ENCODE measurements at places on chromosomes 1 and 21.
A peak's percentile ranks its signal among the peaks of the same experiment; 100 is the strongest.

DNA sequence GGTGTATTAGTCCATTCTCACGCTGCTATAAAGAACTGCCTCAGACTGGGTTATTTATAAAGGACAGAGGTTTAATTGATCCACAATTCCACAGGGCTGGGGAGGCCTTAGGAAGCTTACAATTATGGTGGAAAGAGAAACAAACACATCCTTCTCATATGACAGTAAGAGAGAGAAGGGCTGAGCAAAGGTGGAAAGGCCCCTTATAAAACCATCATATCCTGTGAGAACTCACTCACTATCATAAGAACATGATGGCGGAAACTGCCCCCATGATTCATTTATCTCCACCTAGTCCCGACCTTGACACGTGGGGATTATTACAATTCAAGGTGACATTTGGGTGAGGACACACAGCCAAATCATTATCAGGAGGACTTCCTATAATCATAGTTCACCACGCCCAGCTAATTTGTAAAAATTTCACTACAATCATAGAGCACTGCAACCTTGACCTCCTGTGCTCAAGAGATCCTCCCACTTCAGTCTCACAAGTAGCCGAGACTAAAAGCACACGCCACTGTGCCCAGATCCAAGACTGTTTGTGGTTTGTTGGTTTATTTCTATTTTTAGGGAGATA, 164.9 kb downstream of the RERE start:
- H3K27ac ChIP-seq = no peak overlapping the region
- no peak overlapping the region for H3K4me3 ChIP-seq
- no peaks in the 10 kb centered on the region for H3K4me1 ChIP-seq
- no peak for DNase-seq

DNA sequence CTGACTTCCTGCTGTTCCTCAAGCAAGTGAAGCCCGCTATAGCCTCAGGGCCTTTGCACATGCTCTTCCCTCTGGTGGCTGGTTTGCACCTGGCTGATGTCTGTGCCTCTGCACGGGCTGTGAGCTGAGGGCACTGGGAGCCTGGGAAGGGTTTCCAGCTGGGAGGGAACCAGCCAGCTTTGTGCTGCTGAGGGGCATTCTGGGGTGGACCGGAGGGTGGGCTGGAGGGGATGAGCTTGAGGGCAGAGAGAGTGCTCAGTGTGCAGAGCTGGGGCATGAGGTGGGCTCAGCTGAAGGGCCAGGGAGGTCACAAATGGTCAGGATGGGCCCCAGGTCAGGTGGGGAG, 305.7 kb downstream of the MATN1 start:
- no peak for DNase-seq
- no peaks in the 10 kb centered on the region for H3K36me3 ChIP-seq
- no peak overlapping the region for H3K27ac ChIP-seq
- H3K4me1 ChIP-seq = peaks cover 3% of the 10 kb centered on the region
- H3K27me3 ChIP-seq = no peaks in the 10 kb centered on the region
- peak overlapping the region; percentile 11 for H3K4me3 ChIP-seq

DNA sequence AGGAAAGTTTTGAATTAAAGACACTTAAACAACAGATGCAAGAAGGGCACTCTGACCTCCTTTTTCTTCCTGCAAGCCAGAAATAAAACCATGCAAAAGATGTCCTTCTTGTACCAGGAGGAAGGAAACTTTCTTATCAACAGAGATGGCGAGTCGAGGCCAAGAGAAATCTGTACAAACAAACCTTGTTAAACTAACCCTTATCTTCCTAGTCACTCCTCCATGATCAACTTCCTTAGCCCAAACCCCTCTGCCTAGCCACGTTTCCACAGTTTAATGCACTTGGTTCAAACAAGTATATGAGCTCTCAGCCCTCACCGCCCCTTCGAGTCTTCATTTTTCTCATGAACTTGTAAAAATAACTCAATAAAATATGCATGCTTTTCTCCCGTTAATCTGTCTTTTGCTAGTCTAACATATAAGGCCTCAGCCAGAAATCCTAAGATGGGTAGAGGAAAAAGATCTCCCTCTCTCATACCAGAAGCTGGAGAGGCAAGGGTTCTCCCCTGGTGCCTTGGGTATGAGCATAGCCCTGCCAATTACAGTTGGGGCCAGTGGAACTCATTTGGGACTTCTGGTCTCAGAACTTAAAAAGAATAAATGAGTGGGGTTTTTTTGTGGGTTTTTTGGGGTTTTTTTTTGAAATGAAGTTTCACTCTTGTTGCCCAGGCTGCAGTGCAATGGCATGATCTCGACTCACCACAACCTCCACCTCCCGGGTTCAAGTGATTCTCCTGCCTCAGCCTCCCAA, 141.7 kb upstream of the SOD1 start:
- no peak overlapping the region for H3K4me3 ChIP-seq
- no peaks in the 10 kb centered on the region for H3K36me3 ChIP-seq
- H3K4me1 ChIP-seq = no peaks in the 10 kb centered on the region
- no peak for DNase-seq

- no peaks in the 10 kb centered on the region for H3K4me1 ChIP-seq
- no peaks in the 10 kb centered on the region for H3K36me3 ChIP-seq
- H3K4me3 ChIP-seq = no peak overlapping the region
- no peak overlapping the region for H3K27ac ChIP-seq
- DNase-seq = no peak
These were observed 240.6 kb downstream of the BRINP2 start for GRCh38 chr1:177411381-177411780.

GRCh38 chr1:80632284-80632683, 1168.5 kb upstream of the ADGRL2 start:
- no peak for DNase-seq
- H3K27me3 ChIP-seq = no peaks in the 10 kb centered on the region
- H3K4me1 ChIP-seq = no peaks in the 10 kb centered on the region
- H3K4me3 ChIP-seq = no peak overlapping the region

DNA sequence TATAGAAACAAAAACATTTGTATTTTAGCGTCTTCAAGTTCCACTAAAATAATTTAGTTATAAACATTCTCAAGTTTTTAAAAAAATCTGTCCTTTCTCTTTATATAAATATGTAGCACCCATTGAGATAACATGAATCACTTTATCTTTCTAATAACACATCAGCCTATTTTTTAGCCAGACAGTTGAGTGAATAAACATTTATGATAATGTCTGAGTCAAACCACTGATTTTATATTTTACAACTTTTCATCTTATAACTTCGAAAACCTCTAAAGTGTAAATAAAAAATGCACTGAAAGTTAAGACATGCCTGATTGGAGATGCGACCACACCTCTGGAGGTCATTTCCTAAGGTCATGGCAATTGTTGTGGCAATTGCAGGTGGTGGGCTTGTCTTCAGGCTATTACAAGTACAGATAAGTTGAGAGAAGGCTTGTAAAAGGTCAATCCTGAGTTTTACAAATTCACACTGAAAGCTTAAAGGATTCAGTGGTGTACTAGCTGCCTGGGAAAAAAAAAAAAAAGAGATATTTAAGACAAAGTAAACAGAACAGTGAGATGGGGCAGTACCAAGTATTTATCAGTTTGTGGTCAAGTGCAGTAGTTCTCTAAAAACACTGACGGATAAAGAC, 67.0 kb downstream of the INTS7 start:
- H3K4me1 ChIP-seq = no peaks in the 10 kb centered on the region
- H3K4me3 ChIP-seq = no peak overlapping the region
- no peak for DNase-seq
- H3K36me3 ChIP-seq = no peaks in the 10 kb centered on the region
- no peaks in the 10 kb centered on the region for H3K27me3 ChIP-seq
- no peak overlapping the region for H3K27ac ChIP-seq

DNA sequence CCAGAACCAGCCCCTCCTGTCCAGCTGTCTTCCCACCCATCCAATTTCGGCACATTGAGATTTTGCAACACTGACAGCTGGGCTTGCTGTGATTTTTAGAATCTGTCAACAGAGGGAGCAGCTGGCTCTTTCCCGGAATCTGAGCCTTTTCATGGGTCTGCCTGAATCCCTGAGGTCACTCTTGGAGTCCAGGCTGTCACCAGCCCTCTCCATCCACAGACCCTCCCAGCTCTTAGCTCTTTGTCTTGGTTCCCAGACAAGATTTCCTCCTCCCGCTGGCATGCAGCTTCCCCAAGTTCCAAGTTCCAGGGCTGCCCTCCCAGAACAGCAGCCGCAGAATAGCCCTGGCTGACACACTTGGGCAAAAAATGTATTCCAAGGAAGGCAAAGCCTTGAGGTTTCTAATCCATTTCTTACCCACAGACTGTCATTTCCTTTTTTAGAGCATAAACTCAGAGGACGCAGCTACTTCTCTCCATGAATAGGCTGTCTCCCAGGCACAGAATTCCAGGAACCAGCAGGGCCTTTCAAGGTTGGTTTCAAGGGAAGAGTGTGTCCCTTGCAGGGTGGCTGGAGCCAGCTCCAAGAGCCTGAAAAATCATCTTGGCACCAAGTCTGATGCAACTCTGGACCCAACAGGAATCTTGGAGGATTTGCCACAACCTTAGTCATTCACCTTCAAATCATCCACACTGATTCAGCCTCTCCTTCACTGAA, 7.1 kb upstream of the TMEM61 start:
- H3K27me3 ChIP-seq = no peaks in the 10 kb centered on the region
- H3K36me3 ChIP-seq = no peaks in the 10 kb centered on the region
- H3K4me3 ChIP-seq = no peak overlapping the region
- peaks cover 10% of the 10 kb centered on the region for H3K4me1 ChIP-seq
- H3K27ac ChIP-seq = no peak overlapping the region

All from trophoblast cell (in vitro differentiated cells and primary cell).